ENCODE measurements at places on chromosomes 3 and 15. TPM values are rescaled to one million over a fixed set of nuclear protein-coding genes. Genes with fewer than 3 reads are reported as not detected.

CCDC80 gene
- total RNA-seq: not detected

EPHA3 gene
- total RNA-seq: not detected

ATP13A5 gene
- not detected for total RNA-seq

MESP2 gene
- total RNA-seq: not detected

DNA sequence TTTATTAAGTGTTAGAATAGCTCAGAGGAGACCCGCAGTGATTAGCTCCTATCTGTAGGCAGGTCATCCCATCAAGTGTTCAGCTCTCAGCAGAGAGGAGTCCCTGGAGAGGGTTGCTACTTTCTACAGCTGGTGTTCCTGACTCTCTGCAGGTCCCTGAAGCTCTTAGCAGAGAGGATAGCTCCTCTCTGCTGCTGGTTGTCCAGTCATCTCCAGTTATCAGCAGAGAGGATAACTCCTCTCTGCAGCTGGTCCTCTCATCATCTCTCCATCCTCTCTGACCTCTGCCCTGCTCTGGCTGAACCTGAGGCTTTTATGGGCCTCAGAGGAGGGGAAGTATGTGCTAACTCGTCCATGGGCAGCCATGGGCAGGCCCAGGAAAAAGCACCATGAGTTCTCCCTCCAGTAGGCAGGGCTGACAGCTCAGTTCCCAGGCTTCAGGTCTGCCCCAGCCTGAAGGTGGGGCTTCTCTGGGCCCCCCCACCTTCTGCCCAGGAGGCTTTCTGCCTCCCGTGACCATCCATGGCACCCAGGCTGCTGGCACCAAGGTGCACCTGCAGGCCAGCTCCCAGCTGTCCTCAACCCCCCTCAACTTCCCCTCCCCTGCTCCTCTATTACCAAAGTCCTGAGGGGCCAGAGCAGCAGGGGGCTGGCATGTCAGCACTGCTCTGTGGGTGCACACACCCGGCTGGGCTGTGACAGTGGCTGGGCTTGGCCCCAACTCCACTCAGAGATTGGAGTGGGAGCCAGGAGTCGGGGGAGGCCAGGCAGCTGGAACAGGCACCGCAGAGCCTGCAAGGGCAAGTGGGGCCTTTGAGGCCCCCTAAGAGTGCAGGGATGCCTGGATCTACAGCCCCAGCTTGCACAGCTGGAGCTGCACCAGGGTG lies 98.9 kb upstream of the FRMD4B start:
- H3K4me3 ChIP-seq: no peak overlapping the region
- no peak for DNase-seq
- no peaks in the 10 kb centered on the region for H3K36me3 ChIP-seq

DNA sequence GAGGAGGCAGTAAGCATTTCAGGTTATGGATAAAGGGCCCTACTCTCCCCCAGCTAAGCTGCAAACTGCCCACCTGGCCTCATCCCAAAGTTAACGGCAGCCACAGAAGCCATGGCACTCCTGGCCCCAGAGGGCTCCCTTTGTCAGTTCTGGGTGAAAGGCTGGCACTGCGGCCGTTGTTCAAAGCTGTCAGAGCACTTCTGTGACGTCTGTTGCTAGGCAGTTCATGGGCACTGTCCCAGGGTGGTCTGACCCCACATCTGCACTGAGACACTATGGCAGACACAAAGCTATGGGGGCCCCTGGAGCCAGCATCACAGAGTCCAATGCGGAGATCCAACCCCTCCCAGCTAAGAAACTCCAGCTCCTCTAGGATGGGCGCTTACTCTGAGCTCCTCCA lies 30.0 kb downstream of the TLE3 start:
- no peak overlapping the region for H3K27ac ChIP-seq
- no peak for DNase-seq
- no peaks in the 10 kb centered on the region for H3K27me3 ChIP-seq
- peaks cover 99% of the 10 kb centered on the region for H3K36me3 ChIP-seq
- H3K4me1 ChIP-seq: peaks cover 6% of the 10 kb centered on the region

DNA sequence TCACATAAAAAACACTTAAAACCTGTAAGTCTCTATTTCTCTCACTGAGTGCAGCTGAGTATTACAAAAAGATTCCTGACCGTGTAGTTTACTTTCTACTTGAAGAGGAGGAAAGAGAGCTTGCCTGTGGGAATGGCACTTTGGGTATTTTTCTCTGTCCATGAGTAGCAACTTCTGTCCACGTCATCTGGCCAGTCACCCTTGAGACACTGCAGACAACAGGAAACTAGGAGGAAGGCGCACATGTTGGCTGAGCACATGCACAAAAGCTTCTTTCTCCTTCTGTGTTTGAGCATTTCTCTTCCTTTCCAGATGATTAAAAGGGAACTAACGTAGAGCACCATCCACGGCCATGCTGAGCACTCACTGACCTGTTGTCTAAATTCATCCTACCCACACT lies 19.7 kb downstream of the STARD5 start:
- peaks cover 100% of the 10 kb centered on the region for H3K36me3 ChIP-seq
- H3K27ac ChIP-seq: peak overlapping the region; percentile 56
- no peak for DNase-seq

DNA sequence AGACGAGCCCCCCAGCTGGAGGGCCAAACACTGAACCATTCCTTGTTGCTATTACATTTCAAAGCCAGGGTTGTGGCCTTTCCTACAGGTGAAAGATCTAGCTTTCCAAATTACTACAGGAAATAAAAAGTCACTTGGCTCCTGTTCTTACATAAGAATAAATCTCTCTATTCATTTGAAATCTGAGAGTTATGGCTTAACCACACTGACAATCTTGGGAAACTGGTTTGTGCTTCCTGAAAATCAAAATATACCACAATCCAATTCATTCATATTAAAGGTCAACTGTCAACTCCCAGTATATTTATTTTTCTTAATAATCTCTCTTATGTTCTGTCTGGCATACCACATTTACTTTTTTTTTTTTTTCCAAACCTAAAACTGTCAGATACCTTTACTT lies 103.7 kb upstream of the LMOD3 start:
- H3K36me3 ChIP-seq: peaks cover 2% of the 10 kb centered on the region
- H3K4me1 ChIP-seq: no peaks in the 10 kb centered on the region
- H3K27ac ChIP-seq: no peak overlapping the region
- DNase-seq: no peak
- H3K27me3 ChIP-seq: no peaks in the 10 kb centered on the region

DNA sequence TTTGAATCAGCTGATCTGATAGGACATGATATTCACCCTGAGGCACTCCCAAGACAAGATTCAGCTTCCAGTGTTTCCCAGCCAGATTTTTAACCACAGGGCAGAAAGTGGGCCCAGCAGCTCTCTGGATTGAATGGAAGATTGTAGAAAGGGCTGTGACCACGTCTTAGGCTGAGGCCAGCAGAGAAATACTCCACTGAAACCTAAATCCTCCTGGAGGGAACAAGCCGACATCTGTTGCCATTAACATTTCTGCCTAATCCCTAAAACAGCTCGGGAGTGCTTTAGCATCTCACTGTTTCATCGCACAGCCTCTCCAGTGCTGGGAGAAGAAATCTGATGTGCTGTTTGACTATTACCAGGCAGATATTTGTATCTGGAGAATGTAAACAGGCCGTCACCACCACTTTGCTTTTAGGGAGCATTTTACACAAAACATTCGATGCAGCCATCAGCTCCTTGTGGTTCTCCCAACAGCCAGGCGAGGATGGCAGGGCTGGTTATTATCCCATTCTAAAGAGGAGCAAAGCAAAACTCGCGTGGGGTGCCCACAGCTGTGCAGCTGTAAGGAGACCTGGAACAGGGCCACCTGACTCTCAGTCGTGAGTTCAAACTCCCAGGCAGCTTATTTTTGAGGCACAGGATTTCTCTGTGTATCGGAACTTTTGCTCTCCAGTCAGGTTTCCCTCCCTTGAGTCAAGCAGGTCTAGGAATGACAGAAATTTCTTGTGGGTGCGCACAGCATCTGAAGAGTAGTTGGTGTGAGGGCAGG lies 117.4 kb downstream of the LIPC start:
- no peak for DNase-seq
- no peak overlapping the region for H3K4me3 ChIP-seq
- H3K27me3 ChIP-seq: no peaks in the 10 kb centered on the region
- no peak overlapping the region for H3K27ac ChIP-seq
- peaks cover 35% of the 10 kb centered on the region for H3K4me1 ChIP-seq

GRCh38 chr15:64209680-64210334 lies 47.0 kb upstream of the PPIB start:
- H3K36me3 ChIP-seq: peaks cover 37% of the 10 kb centered on the region
- no peaks in the 10 kb centered on the region for H3K27me3 ChIP-seq
- no peaks in the 10 kb centered on the region for H3K4me1 ChIP-seq
- DNase-seq: no peak

DNA sequence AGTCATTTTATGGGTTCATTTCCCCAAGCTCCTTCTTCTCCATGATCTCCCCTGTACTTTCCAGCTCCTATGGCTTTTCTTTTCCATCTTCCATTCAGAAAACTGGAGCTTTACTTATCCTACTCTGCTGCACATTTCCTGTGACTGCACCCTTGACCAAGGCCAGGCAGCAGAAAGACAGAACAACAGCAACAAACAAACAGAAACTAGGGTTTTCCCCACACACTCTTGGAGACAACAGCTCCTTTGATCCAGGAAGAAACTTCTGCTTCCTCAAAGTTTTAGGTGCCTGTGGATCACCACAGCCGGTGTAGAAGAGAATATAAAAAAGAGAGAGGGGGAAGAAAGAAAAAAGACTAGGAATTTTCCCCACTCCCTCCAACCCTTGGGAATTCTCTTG lies 342.3 kb upstream of the CFAP20DC start:
- DNase-seq: no peak
- H3K36me3 ChIP-seq: no peaks in the 10 kb centered on the region
- no peak overlapping the region for H3K4me3 ChIP-seq
- peaks cover 3% of the 10 kb centered on the region for H3K4me1 ChIP-seq
- H3K27me3 ChIP-seq: no peaks in the 10 kb centered on the region
- no peak overlapping the region for H3K27ac ChIP-seq

GRCh38 chr3:185988080-185988815 lies 50.4 kb upstream of the TRA2B start:
- no peak overlapping the region for H3K4me3 ChIP-seq
- no peaks in the 10 kb centered on the region for H3K36me3 ChIP-seq
- DNase-seq: no peak
- no peaks in the 10 kb centered on the region for H3K27me3 ChIP-seq
- no peak overlapping the region for H3K27ac ChIP-seq

DNA sequence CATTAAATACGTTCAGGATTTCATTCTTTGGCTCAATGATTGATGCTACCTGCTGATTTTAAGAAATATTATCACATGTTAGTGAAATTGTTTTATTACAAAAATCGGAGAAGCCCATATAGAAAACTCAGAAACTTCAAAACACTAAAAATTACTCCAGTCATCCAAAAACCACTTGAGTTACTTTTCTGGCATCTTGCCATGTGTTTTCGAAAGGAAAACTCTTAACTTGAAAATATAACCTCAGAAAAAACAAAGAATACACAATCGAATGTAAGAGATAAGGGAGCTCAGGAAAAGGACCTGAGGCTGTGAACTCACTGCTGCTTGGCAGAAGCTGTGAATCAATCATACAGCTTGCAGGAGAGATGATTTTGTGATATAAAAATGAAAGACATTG lies 151.3 kb upstream of the SLITRK3 start:
- no peaks in the 10 kb centered on the region for H3K27me3 ChIP-seq
- H3K27ac ChIP-seq: no peak overlapping the region
- no peak overlapping the region for H3K4me3 ChIP-seq
- H3K36me3 ChIP-seq: no peaks in the 10 kb centered on the region

Data from CD4-positive, alpha-beta T cell (primary cell).